ENCODE measurements at places on chromosomes 13 and 19.

DNA sequence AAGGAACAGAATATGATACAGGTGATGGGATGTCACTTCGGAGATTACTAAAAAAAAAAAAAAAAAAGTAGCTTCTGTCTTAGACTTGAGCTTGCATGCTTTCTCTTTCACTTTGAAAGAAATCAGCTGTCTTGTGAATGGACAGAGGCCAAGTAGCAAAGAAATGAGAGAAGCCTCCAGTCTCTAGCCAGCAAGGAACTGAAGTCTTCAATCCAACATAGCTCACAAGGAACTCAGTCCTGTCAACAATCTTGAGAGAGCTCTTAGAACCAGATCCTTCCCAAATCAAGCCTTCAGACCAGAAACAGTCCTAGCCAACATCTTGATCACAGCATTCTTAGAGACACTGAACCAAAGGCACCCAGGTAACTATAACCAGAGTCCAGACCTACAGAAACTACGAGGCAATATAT, 7.7 kb downstream of the N4BP2L2 start:
- no peak for DNase-seq

DNA sequence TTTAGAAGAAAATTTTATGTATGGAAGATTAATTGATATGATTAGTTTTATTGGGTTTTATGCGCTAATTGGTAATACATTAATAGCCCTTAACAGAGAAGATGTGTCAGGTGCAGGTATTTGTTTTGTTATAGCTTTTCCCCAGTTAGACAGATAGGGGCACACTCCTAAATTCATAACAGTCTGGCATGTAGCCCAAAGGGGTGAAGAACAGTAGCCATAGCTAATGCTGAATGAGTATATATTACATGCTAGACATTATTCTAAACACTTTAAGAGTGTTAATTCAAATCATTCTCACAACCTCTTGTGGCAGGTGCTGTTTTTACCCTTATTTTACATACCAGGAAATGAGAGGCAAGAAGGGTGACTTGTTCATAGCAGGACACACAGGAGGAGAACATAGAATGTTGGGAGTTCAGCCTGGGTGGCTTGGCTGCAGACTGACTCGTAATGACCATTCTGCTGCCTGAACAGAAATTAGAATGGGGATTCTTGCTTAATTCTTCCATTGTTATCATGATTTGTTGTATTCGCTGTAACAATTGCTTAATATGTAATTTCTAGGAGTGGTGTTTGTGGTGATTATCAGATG, 20.1 kb downstream of the PCCA start:
- no peak for DNase-seq

DNA sequence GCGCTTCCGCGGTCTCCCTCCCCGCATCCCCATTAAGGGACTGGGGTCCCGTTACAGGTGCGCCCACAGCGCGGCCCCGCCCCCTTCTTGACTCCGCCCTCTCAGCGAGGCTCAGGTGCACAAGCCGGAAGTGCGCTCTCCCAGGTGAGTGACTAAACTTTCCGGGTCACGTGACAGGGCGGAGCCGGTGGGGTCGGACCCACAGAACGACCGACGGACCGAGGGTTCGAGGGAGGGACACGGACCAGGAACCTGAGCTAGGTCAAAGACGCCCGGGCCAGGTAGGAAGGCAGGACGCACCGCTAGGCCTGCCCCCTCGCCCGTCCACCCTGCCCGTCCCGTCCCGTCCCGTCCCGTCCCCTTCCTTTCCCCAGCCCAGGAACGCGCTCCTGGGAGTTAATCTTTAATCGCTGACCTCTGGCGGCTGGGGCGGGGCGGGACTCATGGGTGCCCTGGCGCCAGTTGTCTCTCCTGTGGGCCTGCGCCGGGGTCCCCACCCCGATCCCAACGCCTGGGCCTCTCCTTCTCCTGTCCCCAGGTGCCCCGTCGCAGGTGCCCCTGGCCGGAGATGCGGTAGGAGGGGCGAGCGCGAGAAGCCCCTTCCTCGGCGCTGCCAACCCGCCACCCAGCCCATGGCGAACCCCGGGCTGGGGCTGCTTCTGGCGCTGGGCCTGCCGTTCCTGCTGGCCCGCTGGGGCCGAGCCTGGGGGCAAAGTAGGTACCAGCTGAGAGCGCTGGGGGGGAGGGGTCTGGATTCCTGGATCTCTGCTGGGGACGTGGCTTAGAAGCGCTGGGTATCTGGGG, at the start of gene CRB3:
Gene CRB3, plus strand, starts transcription at position 202 of the 804 bp plus-strand sequence. Its CDS starts 431 bp downstream, at position 633.
- peak; percentile 25 for DNase-seq

GRCh38 chr19:4707956-4708650, 15.5 kb downstream of the DPP9 start:
- no peak for DNase-seq

DNA sequence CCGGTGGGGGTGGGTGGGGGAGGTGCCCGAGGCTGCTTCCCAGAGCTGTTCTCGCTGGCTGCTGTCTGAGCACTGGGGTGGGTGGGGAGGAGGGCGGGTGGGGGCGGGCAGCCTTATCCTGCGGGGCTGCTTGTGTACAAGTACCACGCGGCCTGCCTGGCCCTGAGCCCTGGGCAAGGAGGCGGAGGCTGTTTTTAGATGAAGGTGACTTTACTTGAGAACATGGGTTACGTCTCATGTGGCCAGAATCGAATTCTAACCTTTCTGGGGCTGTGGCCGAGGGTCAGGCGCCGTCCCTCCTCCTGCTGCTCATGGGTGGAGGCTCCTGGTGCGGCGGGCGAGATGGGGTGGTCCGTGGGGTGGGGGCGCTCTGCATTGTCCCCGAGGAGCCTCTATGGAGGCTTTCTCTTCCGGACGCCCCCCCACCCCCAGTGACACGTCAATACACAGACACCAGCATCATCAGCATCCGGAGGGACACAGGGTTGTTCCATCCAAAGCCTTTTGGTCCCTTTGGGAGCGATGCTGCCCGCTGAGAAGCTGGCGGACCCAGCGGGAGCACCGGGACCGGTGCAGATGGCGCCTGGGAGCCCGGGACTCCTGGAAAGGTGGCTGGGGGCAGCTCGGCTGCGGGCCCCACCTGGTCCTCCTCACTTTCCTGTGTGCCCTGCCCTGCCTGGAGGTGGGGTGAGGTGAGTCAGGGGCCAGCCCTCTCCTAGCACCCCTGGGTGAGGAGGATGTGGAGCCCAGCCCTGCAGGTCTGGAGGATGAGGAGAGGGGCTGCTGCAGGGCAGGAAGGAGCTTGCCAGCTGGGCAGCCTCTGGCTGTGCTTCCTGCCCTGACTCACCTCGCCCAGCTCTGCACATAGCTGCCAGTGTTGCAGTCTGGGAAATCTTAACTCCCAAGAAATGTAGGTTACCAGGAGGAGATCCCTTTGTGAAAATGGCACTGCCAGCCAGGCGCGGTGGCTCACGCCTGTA, 3.4 kb downstream of the BSG start:
- DNase-seq, result no peak

- DNase-seq, result no peak
Observed at GRCh38 chr13:96958286-96958891, 35.9 kb downstream of the OXGR1 start.

DNA sequence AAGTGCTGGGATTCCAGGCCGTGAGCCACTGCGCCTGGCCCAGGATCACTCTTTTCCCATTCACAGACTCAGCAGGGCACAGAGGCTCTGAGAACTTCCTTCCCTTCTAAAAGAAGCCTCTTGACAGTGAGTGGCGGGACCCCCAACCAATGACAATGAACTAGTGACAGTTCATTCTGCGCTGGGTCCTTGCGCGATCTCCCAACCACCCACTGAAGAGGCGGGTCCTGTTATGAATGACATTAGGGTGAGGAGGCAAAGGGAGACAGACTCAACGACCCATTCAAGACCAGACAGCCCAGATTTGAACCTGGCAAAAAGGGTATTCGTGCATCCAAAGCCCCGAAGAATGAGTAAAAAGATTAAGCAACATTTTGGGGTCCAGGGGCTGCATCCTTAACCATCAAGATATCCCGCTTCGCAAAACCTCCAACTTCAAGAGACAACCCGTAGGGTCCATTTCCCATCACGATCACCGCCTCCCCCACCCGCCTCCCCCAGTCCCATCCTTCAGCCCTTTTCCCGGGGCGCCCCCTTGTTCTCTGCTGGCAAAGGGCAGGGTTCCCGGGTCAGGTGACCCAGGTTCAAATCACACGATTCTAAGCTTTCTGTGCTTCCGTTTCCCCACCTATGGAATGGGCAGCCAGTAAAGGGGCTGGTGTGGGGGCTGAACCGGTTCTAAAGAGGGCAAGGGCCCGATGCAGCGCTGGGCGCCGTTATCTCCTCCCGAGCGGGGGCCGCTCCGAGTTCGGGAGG, 719 bp downstream of the SUGP2 start:
- peak; percentile 52 for DNase-seq

DNA sequence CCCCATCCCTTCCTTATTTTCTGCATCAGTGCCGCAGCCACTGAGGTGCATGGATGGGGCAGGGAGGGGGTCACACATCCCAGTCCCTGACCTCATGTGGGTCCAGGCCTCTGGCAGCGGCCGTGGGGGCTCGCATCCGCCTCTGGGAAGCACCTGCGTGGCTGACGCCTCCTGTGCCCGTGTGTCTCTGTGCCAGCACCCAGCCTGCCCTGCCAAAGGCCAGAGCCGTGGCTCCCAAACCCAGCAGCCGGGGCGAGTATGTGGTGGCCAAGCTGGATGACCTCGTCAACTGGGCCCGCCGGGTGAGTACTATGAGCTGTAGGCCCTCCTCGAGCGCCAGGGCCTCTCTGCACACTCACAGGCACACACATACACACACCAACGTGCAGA, 4.9 kb downstream of the NDUFS7 start:
- DNase-seq, result no peak
